Effector memory CD8-positive, alpha-beta T cell (primary cell): ENCODE measurements at places on chromosomes 3 and 15.

DNA sequence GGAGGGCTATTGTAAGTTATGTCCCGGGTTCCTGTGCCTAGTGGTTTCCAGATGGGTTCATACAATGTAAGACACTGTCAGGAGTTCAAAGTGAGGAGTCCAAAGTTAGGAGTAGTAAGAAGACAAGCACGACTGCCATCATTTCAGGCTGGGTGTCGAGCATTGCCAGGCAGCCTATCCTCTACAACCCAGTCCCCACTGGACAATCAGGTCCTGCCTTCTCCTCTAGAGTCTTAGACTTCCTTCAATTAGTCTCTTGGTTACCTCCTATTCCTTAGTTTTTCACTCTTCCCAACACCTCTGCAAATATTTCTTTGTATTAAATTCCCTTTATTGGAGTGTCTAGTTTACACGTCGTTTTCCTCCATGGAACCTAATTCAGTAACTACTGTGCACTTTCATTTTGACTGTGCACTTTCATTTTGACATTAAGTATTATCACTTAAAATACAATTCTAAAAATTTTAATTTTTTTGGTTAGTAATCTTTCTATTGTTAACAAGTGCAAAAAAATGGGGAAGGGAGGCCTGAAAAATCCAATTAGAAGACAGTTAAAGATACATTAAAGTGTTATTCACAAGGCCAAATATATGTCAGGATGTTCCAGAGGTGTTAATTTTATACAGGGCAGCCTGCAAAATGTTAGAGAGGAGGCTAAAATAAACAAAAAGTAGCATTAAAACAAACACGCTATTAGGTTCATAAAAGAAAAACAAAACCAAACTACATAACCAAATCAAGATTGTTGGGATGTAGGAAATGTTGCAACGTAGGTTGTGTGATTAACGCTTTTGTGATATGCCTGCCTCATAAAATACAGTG lies 155.3 kb downstream of the TBL1XR1 start:
- no peak for DNase-seq

DNA sequence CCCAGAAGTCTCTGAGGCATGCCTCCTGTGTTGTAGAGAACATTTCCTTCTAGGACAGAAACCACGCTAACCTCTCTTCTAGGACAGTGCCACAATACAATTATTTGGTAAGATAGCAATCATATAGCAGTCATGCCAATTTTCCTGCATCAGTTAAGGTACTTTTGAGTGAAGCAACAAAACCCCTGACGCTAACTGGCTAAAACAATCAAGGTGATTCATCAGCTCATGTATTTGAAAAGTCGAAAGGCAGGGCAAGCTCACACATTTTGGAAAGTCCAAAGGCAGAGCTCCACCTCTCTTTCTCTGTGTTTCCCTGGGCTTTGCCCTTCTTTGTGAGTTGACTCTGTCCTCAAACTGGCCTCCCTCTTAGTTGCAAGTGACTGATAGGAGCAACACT lies 10.1 kb downstream of the TERC start:
- no peak for DNase-seq

DNA sequence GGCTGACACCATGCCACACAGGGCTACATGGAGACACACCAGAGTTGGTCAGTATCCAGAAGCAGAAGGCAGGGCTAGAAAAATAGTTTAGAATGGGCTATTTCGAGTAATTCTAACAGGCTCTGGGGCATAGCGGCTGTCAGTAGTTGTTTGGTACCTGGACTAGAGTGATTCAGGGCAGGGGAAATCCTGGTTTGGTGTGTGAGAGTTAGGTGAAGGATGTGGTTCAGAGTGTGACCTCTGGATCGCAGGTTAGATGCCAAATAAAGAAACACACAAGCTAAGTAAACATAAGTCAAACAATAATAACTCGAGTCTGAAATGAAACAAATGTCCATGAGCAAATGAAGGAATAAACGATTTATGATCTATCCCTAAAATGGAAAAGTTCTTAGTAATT lies 31.5 kb downstream of the CNTN3 start:
- no peak for DNase-seq

- no peak for DNase-seq
Observed at GRCh38 chr3:122024800-122025199, 2.8 kb upstream of the ILDR1 start.

- DNase-seq = no peak
Observed at GRCh38 chr15:42804739-42805138, 67.8 kb upstream of the CDAN1 start.

DNA sequence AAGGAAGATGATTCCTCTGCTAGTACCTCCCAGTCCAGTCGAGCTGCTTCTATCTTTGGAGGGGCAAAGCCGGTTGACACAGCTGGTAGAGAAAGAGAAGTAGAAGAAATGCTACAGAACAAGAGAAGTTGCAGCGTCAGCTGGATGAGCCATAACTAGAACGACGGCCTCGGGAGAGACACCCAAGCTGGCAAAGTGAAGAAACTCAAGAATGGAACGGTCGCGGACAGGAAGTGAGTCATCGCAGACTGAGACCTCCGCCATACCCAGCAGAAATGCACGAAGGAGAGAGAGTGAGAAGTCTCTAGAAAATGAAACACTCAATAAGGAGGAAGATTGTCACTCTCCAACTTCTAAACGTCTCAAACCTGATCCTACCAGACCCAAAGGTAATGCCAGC lies 19.0 kb upstream of the PARP14 start:
- no peak for DNase-seq

DNA sequence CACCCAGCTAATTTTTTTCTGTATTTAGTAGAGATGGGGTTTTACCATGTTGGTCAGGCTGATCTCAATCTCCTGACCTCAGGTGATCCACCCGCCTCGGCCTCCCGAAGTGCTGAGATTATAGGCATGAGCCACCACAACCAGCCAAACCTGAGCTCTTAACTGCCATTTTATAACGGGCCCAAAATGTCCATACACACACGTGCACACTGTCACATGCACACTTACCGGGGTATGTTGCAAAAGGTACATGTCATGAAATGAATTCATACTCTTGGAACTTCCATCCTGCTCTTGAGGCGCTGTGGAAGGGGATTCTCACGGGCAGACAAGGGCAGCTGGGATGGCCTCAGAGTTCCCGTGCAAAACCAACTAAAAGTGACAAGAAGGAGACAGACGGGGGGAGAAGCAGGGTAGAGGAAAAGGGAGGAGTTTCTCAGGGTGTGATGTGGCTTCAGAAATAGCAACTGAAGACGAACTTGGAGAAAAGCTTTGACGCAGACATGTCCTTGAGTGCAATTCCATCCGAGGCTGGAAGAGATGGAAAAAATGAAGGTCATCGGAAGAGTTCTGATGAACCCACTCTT lies 110.9 kb downstream of the BDH1 start:
- DNase-seq = no peak
